Activated naive CD8-positive, alpha-beta T cell treated with anti-CD3 and anti-CD28 coated beads, Interleukin-2, amount 10 ng/mL, durations not matched to agents 7 days and 5 days (primary cell): ENCODE measurements at places on chromosomes 5 and 9. TPM values are rescaled to one million over a fixed set of nuclear protein-coding genes. Genes with fewer than 3 reads are reported as not detected.

DNA sequence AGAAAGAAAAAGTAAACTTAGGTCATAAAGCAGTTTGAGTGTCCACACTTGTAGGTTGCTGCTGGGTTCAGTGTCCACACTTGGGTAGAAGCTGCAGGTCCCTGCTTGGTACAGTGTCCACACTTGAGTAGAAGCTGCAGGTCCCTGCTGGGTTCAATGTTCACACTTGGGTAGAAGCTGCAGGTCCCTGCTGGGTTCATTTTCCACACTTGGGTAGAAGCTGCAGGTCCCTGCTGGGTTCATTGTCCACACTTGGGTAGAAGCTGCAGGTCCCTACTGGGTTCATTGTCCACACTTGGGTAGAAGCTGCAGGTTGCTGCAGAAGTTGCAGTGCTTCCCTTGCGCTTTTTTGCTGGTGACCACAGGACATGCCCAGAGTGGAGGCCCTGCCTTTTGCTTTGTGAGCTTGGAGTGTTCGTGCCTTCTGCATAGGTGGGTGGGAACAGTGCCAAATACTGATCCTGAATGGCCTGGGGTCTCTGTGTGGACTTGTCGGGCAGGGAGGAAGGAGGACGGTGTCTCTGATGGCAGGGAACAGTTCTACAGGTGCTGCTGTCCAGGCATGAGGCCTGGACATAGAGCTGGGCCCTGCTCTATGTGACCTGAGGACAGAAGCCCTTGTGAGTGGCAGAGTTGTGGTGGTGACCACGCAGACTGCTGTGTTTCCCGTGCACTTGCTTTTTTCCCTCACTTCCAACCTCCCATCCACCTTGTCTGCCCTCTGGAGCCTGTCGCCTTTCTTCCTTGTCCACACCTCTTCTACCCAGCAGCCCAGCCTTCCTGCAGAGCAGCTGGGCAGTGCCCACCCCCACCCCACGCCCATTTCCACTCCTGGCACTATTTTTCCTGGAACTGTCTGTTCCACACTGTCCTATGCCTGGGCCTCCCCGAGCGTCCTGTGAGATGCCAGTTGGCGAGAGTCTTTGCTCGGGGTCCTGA lies 120.8 kb downstream of the EHMT1 start:
- no peak for DNase-seq

GRCh38 chr5:126395605-126396004 lies 27.6 kb upstream of the GRAMD2B start:
- DNase-seq, result no peak

GRCh38 chr5:52448111-52448510 lies 339.6 kb upstream of the ITGA1 start:
- DNase-seq, result no peak

- DNase-seq, result no peak
Observed at GRCh38 chr9:3868466-3868865, 342.7 kb upstream of the RFX3 start.

DNA sequence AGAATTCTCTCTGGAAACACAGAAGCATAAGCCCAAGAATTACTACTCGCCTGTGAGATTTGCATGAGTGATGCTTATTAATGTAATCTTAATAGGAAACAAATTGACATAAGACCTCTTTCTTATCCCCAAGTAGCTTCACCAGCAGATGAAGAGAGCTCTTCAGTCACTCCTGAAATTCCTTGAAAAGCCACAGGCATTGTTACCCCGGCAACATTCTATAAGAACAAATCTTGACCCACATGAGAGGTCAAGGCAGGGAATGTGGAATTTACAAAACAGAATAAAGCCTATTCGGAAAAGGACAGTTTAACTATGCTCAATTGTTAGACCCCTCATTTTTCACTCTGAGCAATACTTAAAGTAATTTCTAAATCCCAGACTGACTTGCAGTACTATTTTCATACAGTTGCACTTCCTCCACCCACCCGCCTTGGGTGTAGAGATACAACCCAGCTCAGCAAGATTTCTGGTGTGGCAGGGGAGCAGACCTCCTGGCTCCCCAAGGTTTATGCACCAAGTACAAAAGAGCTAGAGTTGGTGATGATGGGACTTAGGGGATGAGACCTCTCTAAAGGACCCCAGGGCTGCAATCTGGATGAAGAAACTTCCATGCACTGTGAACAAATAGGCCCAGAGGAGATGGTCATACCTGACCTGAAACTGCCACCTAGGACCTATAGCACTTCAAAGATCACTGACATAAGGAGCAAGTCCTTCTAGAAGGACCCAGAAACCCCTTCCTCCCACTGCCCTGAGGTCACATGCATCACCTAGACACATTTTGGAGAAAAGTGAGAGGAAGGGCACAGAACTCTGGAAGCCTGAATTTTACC lies 242.1 kb downstream of the ZNF608 start:
- no peak for DNase-seq

CBY3 gene
- total RNA-seq, result not detected

DNA sequence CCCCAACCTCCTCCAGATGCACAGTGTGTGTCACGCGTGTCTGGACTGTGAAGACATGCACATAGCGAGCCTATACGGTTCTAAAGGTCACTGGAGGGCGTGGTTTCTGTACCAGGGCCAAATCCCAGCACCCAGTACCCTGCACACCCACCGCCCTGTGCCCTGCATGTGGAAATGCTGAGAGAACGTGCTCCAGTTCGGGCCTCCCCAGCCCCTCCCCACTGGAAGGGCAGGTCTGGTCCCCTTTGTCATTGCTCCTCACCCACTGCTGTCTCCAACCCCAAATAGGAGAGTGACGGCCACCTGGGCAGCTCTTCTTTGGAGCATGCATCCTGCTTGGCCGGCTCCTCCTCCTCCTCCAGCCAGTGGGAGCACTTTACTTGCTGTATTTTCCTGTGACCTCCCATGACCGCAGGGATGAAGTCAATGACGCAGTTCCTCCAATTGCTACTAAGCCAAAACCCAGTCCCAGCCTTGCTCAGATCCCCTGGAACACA lies 116.7 kb downstream of the WNK2 start:
- no peak for DNase-seq

AIF1L gene
- total RNA-seq, result 0.34 TPM

- peak; percentile 60 for DNase-seq
Observed at GRCh38 chr9:37466037-37466709, 923 bp upstream of the ZBTB5 start.

- DNase-seq, result peak; percentile 38
Observed at GRCh38 chr9:89477384-89477783, 20.5 kb downstream of the SEMA4D start.

GRCh38 chr5:6676702-6677101 lies 36.5 kb upstream of the TENT4A start:
- no peak for DNase-seq

FOXD4L3 gene
- not detected for total RNA-seq

DNA sequence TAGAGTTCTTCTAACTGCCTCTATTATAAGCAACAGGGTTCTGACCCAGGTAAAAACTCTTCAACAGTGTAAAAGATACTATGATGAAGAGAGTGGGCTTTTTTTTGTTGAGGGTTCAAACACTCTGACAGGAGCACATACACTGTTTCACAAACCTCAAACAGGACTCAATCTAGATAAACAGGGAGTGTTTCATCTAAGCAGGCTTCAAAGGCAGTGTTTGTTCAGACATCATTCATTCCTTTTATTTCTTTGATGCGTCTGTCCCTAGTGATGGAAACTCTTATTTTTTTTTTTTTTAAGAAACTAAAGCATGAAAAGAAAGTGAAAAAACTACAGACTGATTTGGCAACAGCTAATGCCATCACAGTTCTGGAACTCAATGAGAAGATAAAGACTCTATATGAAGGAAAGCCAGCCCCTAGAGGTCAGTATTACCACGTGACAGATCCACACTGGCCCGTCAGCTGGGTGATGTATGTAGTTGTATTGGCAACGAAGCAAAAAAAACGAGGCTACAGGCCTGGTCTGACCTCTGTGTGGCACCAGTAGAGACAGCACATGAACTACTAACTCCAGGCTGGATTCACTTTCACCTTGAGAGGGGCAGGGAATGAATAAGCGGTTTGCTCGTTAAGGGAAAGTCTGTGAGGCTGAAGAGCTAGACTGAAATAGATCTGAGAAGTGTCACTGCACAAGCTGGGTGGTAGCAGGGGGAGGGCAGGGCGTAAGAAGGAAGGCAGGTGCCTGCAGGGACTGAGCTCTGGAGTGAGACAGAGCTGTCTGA lies 172.2 kb downstream of the CCDC192 start:
- no peak for DNase-seq

DNA sequence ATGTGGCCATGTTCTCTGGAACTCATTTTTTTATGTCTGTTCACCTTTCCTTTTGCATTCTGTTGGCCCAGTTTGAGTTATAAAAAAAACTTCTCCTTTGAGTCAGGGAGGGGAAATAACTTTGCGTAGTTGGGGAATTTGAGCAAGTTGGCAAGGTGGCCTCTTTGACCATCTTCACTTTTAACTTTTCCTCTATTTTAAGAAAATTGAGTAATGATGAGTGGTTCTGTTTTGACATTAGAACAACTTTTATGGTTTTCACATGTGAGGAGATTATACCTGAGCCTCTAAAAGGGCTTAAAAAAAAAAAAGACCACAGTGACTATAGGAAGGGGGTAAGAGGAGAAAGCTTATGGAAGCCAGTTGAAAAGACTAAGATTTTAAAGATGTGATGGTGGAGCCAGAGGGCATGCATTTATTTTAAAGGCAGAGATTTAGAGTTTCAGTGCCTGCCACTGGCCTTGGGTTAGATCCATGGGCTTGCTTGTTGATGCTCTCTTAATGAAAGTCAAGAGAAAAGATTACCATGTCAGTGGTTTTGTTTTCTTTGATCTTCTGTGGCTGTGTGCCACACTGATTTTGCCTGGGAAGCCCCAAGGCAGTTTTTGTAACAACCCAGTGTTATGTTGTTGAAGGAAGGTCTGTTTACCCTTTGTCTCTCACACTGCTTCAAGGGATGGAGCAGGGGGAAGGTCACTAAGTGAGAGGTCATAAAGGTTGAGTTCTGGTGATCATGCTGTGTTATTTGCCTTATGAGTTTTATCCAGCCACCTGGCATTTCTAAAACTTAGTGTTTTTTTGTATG lies 219.7 kb upstream of the CD180 start:
- DNase-seq, result no peak
